Subcutaneous adipose tissue (tissue), 4 donors: ENCODE measurements at places on chromosomes 11 and 22. TPM values are rescaled to one million over a fixed set of nuclear protein-coding genes. Genes with fewer than 3 reads are reported as not detected.

Gene ESAM
- total RNA-seq: 20.7 TPM

Gene OR8D1
- total RNA-seq: not detected

Gene KCNJ4
- not detected for total RNA-seq

Gene GLB1L2
- total RNA-seq: 2.4 TPM

Gene DRD4
- 0.66 TPM for total RNA-seq

Gene LRP5
- 24.1 TPM for total RNA-seq

Gene FAM111B
- total RNA-seq: not detected

Gene OR8D4
- total RNA-seq: not detected

Gene APOL4
- total RNA-seq: 0.68 TPM

Gene CALCA
- not detected for total RNA-seq

Gene LRRC10B
- total RNA-seq: 0.22 TPM

Gene C11orf91
- not detected for total RNA-seq

Gene MGAT3
- total RNA-seq: 13.4 TPM

Gene PTPRCAP
- 3.5 TPM for total RNA-seq

Gene CDC42BPG
- 0.38 TPM for total RNA-seq

Gene LMNTD2
- 0.65 TPM for total RNA-seq

Gene RASL10A
- total RNA-seq: 1.5 TPM

Gene CCDC81
- not detected for total RNA-seq

Gene LPXN
- 8.3 TPM for total RNA-seq

Gene WBP2NL
- total RNA-seq: 1.5 TPM

Gene SNX32
- not detected for total RNA-seq

Gene TMEM191C
- total RNA-seq: not detected

Gene RTN4R
- not detected for total RNA-seq

Gene CRYBB2
- total RNA-seq: not detected

Gene CBLIF
- total RNA-seq: not detected

Gene GSTT2B
- 2.5 TPM for total RNA-seq

Gene PICALM
- total RNA-seq: 362 TPM

Gene RFPL1
- not detected for total RNA-seq

Gene ZBTB16
- total RNA-seq: 446 TPM

Gene TRIM22
- total RNA-seq: 66.8 TPM

Gene SCGB1D4
- not detected for total RNA-seq

Gene LRRC56
- not detected for total RNA-seq

Gene OR2AT4
- not detected for total RNA-seq

Gene SLCO2B1
- 68.8 TPM for total RNA-seq
